Adrenal gland (tissue), 19 donors: ENCODE measurements at places on chromosomes 11 and 22. TPM values are rescaled to one million over a fixed set of nuclear protein-coding genes. Genes with fewer than 3 reads are reported as not detected.

The ZNF195 gene
- total RNA-seq = 25.9 TPM

The CAVIN3 gene
- 29.5 TPM for total RNA-seq

DNA sequence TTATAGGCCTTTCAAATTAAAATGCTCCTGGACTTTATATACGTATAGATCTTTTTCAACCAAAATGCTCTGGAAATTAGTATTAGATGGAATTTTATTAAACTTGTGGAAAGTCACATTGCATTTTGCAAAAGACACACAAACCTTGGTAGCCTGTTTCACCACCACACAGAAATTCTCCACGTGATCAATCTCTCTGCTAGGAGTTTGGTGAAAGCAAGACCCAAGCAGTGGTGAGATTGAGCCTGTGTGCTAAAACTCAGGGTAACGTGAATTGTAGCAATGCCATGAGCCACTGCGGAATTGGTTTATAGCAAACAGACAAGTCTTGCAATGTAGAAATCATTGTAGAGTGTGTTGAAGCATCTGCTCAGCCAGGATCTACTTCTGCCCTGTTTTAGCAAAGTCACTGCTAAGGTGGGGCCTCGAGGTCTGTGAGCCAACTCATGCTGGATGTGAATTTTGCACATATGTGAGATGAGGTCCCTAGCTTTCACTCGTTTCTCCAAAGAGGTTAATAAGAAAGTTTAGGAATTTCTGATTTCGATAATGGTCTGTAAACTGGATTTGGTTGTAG, 184.8 kb downstream of the DBX1 start:
- H3K4me1 ChIP-seq = no peaks in the 10 kb centered on the region
- no peak overlapping the region for H3K4me3 ChIP-seq
- H3K36me3 ChIP-seq = no peaks in the 10 kb centered on the region

GRCh38 chr22:19666673-19667593, 47.4 kb upstream of the SEPTIN5 start:
- H3K36me3 ChIP-seq = no peaks in the 10 kb centered on the region
- peaks cover 5% of the 10 kb centered on the region for H3K4me1 ChIP-seq
- no peaks in the 10 kb centered on the region for H3K27me3 ChIP-seq
- H3K27ac ChIP-seq = no peak overlapping the region
- no peak for DNase-seq

- no peak for DNase-seq
- H3K27me3 ChIP-seq = no peaks in the 10 kb centered on the region
- H3K36me3 ChIP-seq = no peaks in the 10 kb centered on the region
Measured at GRCh38 chr22:37454857-37455686, 27.8 kb upstream of the ELFN2 start.

DNA sequence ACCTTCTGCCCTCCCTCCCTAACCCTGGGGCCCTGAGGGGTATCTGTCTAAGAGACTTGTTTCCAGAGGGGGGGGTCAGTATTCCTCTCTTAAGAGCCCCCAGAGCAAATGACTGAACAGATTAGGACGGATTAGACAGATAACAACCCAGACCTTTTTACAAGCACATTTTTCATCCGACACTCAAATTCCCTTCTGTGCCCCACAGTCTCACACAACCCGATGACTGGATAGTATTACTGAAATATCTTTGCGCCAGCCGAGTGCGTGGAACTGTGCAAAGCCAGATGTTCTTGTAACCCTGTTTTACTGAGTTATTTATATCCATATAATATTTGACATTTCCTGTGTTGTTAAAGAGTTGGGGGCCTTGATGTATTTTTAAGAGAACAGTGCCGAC, 30.9 kb upstream of the FLI1 start:
- no peak for DNase-seq
- H3K27ac ChIP-seq = no peak overlapping the region
- no peak overlapping the region for H3K4me3 ChIP-seq
- H3K36me3 ChIP-seq = no peaks in the 10 kb centered on the region
- no peaks in the 10 kb centered on the region for H3K4me1 ChIP-seq

DNA sequence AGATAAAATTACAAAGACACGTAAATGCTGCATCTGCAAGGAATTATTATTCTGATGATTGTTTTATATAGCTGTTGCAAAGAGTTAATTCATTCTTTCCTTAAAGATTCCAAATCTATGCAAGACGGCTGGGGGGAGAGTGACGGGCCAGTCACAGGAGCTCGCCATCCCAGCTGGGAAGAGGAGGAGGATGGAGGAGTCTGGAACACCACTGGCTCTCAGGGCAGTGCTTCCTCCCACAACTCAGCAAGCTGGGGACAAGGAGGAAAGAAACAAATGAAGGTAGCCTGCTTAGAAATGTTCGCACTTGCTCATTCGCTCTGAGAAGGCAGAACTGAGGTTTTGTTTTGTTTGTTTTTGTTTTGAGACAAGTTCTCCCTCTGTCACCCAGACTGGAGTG, 73.0 kb upstream of the ADSL start:
- no peaks in the 10 kb centered on the region for H3K27me3 ChIP-seq
- no peak overlapping the region for H3K27ac ChIP-seq
- H3K36me3 ChIP-seq = peaks cover 24% of the 10 kb centered on the region
- DNase-seq = no peak
- peaks cover 14% of the 10 kb centered on the region for H3K4me1 ChIP-seq
- H3K4me3 ChIP-seq = no peak overlapping the region

- H3K27me3 ChIP-seq = no peaks in the 10 kb centered on the region
- H3K36me3 ChIP-seq = no peaks in the 10 kb centered on the region
- no peak overlapping the region for H3K27ac ChIP-seq
- H3K4me1 ChIP-seq = peaks cover 15% of the 10 kb centered on the region
Measured at GRCh38 chr11:2704356-2704755, 4.6 kb upstream of the KCNQ1OT1 start.

GRCh38 chr11:74452366-74452765, 15.0 kb downstream of the KCNE3 start:
- DNase-seq = no peak
- H3K27me3 ChIP-seq = no peaks in the 10 kb centered on the region
- H3K27ac ChIP-seq = no peak overlapping the region
